Small intestine (tissue), 16 donors: ENCODE measurements at places on chromosomes 3 and 15. TPM values are rescaled to one million over a fixed set of nuclear protein-coding genes. Genes with fewer than 3 reads are reported as not detected.

The KNG1 gene
- polyA plus RNA-seq = not detected

DNA sequence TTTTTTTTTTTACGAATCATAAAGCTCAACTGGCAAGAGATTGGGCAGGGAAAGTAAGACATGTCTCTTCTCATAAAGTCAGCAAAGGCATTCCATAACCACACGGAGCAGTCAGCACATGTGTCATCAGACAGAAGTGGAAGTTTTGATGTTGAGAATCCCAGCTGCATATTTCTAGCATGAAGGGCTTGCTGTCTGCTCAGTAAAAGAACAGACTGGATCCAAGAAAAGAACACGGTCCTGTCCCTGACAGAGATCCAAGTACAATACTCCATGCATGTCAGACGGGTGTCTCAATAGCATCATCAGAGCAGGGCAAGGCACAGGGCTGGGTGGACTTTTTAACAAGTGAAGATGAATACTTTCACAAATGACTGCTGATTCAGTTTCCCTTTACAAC is 38.2 kb downstream of the ABI3BP start:
- no peaks in the 10 kb centered on the region for H3K27me3 ChIP-seq
- H3K4me1 ChIP-seq = no peaks in the 10 kb centered on the region
- no peak for DNase-seq
- H3K4me3 ChIP-seq = no peak overlapping the region

- no peaks in the 10 kb centered on the region for H3K4me1 ChIP-seq
- H3K36me3 ChIP-seq = peaks cover 48% of the 10 kb centered on the region
- no peak overlapping the region for H3K4me3 ChIP-seq
- no peak overlapping the region for H3K27ac ChIP-seq
- no peak for DNase-seq
Observed at GRCh38 chr15:59223736-59224135, 17.1 kb downstream of the LDHAL6B start.

DNA sequence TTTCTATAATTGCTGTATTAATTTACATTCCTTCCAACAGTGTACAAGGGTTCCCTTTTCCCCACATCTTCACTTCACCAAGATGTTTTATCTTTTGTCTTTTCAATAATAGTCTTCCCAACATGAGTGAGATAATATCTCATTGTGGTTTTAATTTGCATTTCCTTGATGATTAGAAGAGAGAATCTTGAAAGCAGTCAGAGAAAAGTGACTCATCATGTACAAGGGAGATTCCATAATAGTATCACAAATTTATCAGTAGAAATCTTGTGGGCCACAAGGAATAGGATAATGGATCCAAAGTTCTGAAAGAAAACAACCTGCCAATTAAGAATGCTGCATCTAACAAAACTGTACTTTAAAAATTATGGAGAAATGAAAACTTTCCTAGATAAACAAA is 189.3 kb downstream of the NECTIN3 start:
- no peaks in the 10 kb centered on the region for H3K27me3 ChIP-seq
- no peak for DNase-seq
- no peaks in the 10 kb centered on the region for H3K36me3 ChIP-seq
- no peak overlapping the region for H3K4me3 ChIP-seq
- no peaks in the 10 kb centered on the region for H3K4me1 ChIP-seq
- H3K27ac ChIP-seq = no peak overlapping the region

The WDR72 gene
- polyA plus RNA-seq = 1.00 TPM

- H3K27me3 ChIP-seq = no peaks in the 10 kb centered on the region
- H3K27ac ChIP-seq = no peak overlapping the region
- no peak overlapping the region for H3K4me3 ChIP-seq
- DNase-seq = no peak
- no peaks in the 10 kb centered on the region for H3K36me3 ChIP-seq
Observed at GRCh38 chr3:81741216-81741615, 20.2 kb downstream of the GBE1 start.

GRCh38 chr3:190494907-190495306 is 19.0 kb upstream of the IL1RAP start:
- H3K36me3 ChIP-seq = no peaks in the 10 kb centered on the region
- H3K27ac ChIP-seq = no peak overlapping the region

The TUSC7 gene
- polyA plus RNA-seq = not detected

The KBTBD8 gene
- 1.8 TPM for polyA plus RNA-seq

The LRRC2 gene
- polyA plus RNA-seq = 0.61 TPM

- no peaks in the 10 kb centered on the region for H3K4me1 ChIP-seq
- no peaks in the 10 kb centered on the region for H3K27me3 ChIP-seq
- H3K27ac ChIP-seq = no peak overlapping the region
- no peak overlapping the region for H3K4me3 ChIP-seq
- H3K36me3 ChIP-seq = no peaks in the 10 kb centered on the region
Observed at GRCh38 chr15:55552451-55552850, 35.7 kb downstream of the PYGO1 start.

The GRM7 gene
- 0.01 TPM for polyA plus RNA-seq

DNA sequence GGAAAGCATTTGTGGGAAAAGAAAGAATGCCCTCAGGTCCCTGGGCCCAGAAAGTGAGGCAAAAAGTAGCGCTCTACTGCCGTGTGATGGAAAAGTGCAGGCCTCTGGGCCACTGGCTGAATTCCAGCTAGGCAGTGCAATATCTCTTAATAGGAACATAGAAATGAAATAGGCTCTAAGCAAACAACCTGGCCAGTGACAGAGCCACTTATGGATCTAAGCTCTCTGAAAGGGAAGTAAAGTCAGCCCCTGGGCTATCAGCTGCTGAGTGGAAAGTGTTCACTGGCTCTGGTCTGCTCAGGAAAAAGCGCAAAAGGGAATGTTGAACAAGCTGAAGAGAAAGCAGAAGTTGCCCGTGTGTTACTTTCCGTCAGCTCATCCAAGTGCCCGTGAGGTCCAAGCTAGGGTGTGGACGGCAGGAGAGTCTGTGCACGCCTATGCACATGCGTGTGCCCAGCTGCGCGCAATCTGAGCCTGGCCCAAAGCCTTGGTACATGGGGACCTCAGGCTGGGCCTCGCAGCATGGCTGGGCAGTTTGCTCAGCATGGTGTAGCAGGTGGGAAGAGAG is 74.0 kb upstream of the RAD18 start:
- no peak overlapping the region for H3K4me3 ChIP-seq
- DNase-seq = no peak

GRCh38 chr3:152269056-152269830 is 514 bp downstream of the MBNL1 start:
- peaks cover 18% of the 10 kb centered on the region for H3K4me1 ChIP-seq
- no peaks in the 10 kb centered on the region for H3K27me3 ChIP-seq
- peak; percentile 85 for DNase-seq
- H3K27ac ChIP-seq = peak overlapping the region; percentile 99
- peak overlapping the region; percentile 97 for H3K4me3 ChIP-seq
- no peaks in the 10 kb centered on the region for H3K36me3 ChIP-seq

DNA sequence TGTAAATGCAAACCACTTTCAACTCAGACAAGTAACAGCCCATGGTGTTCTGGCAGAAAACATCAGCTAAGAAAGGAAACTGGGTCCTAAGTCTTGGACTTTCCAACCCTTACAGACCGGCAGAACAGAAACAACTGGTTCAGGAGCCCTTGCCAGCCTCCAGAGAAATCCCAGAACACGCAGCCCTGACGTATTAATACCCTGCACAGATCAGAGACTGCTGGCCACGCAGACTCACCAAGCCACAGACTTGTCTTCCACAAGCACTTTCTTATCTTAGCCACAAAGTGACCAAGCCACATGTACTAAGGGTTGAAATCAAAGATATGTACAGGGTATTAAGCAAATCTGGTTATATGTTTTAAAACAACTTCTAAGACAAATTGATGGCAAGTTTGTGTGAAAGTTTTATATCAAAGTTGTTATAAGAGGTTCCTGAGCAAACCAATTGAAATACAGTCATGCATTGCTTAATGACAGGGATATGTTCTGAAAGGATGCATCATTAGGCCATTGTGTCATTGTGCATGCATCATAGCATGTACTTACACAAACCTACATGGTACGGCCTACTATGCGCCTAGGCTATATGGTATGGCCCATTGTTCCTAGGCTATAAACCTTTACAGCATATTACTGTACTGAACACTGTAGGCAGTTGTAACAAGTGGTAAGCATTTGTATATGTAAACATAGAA is 36.8 kb downstream of the BTD start:
- no peaks in the 10 kb centered on the region for H3K27me3 ChIP-seq
- DNase-seq = no peak
- H3K36me3 ChIP-seq = no peaks in the 10 kb centered on the region
- H3K27ac ChIP-seq = no peak overlapping the region
- no peaks in the 10 kb centered on the region for H3K4me1 ChIP-seq
- H3K4me3 ChIP-seq = no peak overlapping the region

The P2RY12 gene
- 2.2 TPM for polyA plus RNA-seq

DNA sequence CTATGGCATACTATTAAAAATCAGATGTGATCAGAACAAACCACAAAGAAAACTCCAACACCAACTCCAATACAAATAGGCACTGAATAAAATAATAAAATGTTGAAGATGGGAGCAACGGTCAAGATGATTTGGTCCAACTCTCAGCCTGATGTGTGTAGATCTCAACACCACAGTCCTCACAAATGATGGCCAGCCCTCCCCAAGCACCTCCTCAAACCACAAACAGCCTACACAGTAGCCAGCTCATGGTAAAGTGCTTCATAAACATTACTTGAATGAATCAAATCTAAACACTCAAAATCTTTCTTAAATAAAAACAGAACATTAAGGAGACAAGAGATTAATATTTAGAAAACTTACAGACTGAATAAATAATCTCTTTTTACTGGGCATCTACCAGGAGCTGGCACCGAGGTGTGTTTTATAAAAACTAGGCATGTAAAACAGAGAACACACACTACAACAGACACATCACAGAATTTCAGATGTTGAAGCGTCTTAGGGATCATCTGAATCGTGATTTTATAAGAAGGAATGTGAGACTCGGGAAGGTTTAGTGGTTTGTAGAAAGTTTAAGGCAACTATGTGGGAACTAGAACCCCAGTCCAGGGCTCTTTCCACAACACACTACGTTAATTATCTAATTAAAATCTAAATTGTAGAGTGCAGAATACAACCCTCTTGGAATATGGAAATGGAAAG is 102.4 kb downstream of the MYLK start:
- no peak overlapping the region for H3K27ac ChIP-seq
- H3K27me3 ChIP-seq = no peaks in the 10 kb centered on the region
- DNase-seq = no peak
- H3K4me3 ChIP-seq = no peak overlapping the region

DNA sequence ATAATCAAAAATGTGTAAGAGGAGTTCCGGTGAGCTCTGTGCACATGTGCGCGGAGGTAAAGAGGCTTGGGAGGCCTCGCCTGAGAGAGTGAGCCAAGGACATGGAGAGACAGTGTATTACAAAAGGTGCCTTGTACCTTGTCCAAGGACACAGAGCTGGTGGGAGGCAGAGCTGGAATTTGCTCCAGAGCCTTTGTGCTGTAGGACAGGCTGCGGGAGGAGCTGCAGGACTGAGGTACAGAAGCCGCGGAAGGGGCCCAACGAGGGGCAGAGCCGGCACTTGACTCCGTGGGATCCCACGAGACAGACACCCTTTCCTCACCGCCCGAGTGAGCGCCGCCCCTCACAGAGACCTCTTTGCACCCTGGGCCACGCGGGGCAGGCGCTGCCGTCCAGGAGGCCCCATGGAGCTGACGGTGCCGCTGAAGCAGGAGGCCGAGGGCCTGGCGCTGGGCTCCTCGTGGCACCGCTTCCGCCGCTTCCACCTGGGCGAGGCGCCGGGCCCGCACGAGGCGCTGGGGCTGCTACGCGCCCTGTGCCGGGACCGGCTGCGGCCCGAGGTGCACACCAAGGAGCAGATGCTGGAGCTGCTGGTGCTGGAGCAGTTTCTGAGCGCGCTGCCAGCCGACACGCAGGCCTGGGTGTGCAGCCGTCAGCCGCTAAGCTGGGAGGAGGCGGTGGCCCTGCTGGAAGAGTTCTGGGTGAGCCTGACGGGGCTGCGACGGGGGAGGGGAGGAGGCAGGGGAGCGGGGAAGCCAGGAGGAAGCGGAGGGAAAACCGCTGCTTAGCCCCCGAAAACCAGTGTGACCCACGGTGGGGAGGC is 68.7 kb downstream of the SLTM start:
- peak; percentile 96 for DNase-seq
- H3K27me3 ChIP-seq = no peaks in the 10 kb centered on the region
- no peaks in the 10 kb centered on the region for H3K36me3 ChIP-seq
- H3K4me1 ChIP-seq = no peaks in the 10 kb centered on the region
- H3K4me3 ChIP-seq = no peak overlapping the region
- peak overlapping the region; percentile 90 for H3K27ac ChIP-seq

The TEX9 gene
- polyA plus RNA-seq = 1.4 TPM

The SLC28A2 gene
- polyA plus RNA-seq = 47.1 TPM

The UROC1 gene
- 0.07 TPM for polyA plus RNA-seq

GRCh38 chr3:3560591-3561311 is 238.5 kb upstream of the LRRN1 start:
- no peaks in the 10 kb centered on the region for H3K4me1 ChIP-seq
- no peak overlapping the region for H3K27ac ChIP-seq
- no peak overlapping the region for H3K4me3 ChIP-seq
- H3K27me3 ChIP-seq = no peaks in the 10 kb centered on the region

DNA sequence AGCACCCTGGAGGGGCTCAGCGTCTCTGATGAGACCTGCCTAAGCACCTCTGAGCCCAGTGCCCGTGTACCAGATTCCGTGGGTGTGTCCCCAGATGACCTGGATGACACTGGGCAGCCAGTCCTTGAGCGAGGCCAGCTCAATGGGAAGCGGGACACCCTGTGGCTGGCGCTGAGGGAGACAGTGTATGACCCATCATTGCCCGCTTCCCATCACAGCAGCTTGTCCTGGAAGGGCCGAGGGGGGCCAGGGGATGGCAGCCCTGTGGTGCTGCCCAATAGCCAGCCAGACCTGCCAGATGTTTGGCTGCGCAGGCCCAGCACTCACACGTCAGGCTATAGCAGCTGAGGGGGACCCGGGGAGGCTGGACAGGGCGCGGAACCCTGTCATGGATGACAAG is 12.0 kb downstream of the DISP2 start:
- no peak for DNase-seq
- no peaks in the 10 kb centered on the region for H3K27me3 ChIP-seq
- no peak overlapping the region for H3K27ac ChIP-seq
- H3K4me1 ChIP-seq = no peaks in the 10 kb centered on the region
- H3K4me3 ChIP-seq = no peak overlapping the region

The SPATA16 gene
- not detected for polyA plus RNA-seq

- H3K4me3 ChIP-seq = no peak overlapping the region
- no peak for DNase-seq
Observed at GRCh38 chr3:156135921-156136638, 15.7 kb downstream of the KCNAB1 start.

- no peaks in the 10 kb centered on the region for H3K36me3 ChIP-seq
- no peak overlapping the region for H3K27ac ChIP-seq
- peaks cover 29% of the 10 kb centered on the region for H3K4me1 ChIP-seq
- no peak overlapping the region for H3K4me3 ChIP-seq
- no peaks in the 10 kb centered on the region for H3K27me3 ChIP-seq
Observed at GRCh38 chr15:45346381-45346780, 32.0 kb downstream of the GATM start.

The ZNF106 gene
- 29.4 TPM for polyA plus RNA-seq

GRCh38 chr3:37688756-37689155 is 172.9 kb upstream of the CTDSPL start:
- H3K4me3 ChIP-seq = no peak overlapping the region
- no peak for DNase-seq
- peaks cover 2% of the 10 kb centered on the region for H3K4me1 ChIP-seq
- H3K27ac ChIP-seq = no peak overlapping the region

The SLC26A6 gene
- 14.3 TPM for polyA plus RNA-seq

- no peak overlapping the region for H3K27ac ChIP-seq
- DNase-seq = no peak
- no peak overlapping the region for H3K4me3 ChIP-seq
- no peaks in the 10 kb centered on the region for H3K36me3 ChIP-seq
Observed at GRCh38 chr15:99185414-99186130, 63.8 kb downstream of the TTC23 start.

The ACTC1 gene
- polyA plus RNA-seq = 20.5 TPM

The GPR27 gene
- polyA plus RNA-seq = 1.0 TPM
